ENCODE measurements at places on chromosomes 1 and 21.

- no peak for DNase-seq
Observed at GRCh38 chr1:210123924-210124589, 108.5 kb upstream of the SERTAD4 start.

GRCh38 chr1:227312361-227313025, 5.8 kb downstream of the CDC42BPA start:
- no peak for DNase-seq

DNA sequence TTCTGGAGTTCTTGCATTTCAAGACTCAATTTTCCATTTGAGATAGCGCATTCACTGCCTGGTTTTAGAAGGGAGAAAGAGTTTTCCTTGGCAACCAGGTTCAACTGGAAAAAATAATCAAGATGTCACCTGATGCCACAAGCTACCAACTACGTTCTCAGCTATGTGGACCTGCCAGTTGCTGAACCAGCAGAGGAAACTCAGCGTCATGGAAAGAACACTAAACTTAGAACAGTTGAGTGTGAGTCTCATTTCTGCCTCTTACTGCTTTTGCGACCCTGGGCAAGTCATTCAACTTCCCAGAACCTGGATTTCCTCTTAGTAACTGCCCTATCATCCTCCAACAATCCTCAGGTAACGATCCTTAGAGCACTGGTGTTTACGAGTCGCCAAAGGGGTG, 373.0 kb upstream of the ESRRG start:
- DNase-seq = no peak

- DNase-seq = no peak
Observed at GRCh38 chr1:172442404-172442803, 1.5 kb downstream of the PIGC start.

GRCh38 chr1:201649761-201650622, 111.1 kb downstream of the NAV1 start:
- DNase-seq = no peak

GRCh38 chr1:244920911-244921761, 56.8 kb upstream of the HNRNPU start:
- DNase-seq = no peak

- no peak for DNase-seq
Observed at GRCh38 chr1:175192630-175193526, at the start of gene KIAA0040. TSS of gene KIAA0040 (minus strand) at chr1:175192776. CDS start at chr1:175161013, 31,763 bp downstream.

- no peak for DNase-seq
Observed at GRCh38 chr1:112504001-112504660, 4.6 kb upstream of the WNT2B start.

- no peak for DNase-seq
Observed at GRCh38 chr1:169624912-169625311, 5.0 kb downstream of the SELP start.

GRCh38 chr1:84539972-84540371, 33.6 kb upstream of the GNG5 start:
- DNase-seq = no peak

- DNase-seq = no peak
Observed at GRCh38 chr1:193211539-193211938, 25.1 kb upstream of the B3GALT2 start.

DNA sequence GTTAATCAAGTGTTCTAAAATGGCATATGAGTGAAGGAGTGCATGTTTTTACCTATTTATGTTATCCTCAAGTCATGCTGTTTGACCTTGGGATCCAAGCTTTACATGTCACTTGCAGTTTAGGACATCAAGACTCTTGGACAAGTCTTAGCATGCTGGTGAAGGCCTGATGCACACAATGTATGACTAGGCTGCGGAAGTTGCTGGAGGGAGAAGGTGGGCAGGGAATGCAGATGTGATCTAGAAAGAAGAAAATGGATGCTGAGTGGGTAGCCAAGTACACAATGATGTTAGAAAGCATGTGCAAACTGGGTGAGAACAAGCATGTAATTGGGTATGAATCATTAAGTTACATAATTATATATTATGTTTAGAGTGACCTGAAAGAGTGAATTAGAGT, 301.8 kb downstream of the BRINP2 start:
- no peak for DNase-seq

DNA sequence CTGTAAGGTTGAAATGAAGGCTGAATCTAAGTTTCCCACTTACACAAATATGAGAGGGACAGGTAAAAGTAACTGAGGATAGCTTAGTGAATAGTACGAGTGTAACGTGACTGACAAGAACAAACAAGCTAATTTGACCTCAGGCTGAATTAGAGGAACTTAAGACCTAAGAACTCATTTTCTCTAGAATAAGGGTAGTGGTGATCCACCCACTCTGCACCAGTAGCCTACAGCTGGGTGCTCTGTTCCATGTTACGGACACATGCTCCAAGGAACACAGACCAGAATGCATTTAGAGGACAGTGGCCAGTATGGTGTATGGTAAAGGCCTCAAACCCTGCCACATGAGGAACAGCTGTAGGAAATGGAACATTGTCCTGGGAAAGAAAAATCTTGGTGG, 14.9 kb upstream of the TMEM9 start:
- no peak for DNase-seq

DNA sequence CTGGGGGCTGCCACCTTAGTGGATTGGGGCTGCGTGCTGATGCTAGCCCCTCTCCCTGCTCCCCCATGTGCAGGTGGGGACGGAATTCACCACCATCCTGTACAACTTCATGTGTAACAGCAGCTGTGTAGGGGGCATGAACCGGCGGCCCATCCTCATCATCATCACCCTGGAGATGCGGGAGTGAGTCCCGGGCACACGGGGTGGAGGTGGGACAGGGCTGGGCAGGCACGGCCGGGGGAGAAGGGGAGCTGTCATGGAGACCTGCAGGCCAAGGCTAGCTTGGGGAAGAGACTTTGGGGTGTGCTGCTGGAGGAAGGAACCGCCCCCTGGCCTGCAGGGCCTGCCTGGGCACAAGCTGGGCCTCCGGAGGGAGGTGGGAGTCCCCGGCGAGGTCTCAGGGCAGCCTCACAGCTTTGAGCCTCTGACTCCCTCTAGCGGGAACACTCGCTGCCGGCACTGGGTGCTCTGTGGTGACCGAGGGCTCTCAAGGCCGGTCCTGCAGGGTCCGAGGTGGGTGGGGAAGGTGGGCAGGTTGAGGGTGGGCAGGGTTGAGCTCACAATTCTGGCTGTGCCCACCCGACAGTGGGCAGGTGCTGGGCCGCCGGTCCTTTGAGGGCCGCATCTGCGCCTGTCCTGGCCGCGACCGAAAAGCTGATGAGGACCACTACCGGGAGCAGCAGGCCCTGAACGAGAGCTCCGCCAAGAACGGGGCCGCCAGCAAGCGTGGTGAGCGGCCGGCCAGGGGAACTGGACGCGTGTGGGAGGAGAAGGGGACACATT, 25.0 kb upstream of the CCDC27 start:
- DNase-seq = no peak

DNA sequence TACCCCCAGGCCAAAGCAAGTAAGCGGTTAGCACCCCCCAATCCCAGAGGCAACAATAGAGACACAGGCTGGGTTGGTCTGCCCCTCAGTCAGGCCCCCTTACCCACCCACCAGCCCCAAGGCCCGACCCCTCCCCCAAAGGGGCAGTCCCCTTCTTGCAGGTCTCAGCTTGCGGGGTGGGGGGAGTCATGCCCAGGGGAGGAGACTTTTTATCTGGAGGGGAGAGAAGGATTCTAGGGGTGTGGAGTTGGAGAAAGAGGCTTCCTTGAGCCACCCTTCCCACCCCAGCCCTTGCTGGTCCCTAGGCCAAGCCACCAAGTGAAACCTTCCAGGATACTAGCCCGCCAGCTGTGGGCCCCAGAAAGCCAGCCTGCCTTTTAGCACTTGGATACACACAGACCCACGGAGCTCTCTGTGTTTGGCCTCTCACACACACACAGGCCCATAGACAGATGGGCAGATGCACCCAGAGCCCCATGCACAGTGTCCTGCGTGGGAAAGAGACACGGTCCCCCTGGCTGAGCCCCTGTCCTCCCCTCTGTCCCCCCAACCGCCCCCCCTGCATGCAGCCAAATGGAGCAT, 7.1 kb downstream of the TMEM54 start:
- no peak for DNase-seq

DNA sequence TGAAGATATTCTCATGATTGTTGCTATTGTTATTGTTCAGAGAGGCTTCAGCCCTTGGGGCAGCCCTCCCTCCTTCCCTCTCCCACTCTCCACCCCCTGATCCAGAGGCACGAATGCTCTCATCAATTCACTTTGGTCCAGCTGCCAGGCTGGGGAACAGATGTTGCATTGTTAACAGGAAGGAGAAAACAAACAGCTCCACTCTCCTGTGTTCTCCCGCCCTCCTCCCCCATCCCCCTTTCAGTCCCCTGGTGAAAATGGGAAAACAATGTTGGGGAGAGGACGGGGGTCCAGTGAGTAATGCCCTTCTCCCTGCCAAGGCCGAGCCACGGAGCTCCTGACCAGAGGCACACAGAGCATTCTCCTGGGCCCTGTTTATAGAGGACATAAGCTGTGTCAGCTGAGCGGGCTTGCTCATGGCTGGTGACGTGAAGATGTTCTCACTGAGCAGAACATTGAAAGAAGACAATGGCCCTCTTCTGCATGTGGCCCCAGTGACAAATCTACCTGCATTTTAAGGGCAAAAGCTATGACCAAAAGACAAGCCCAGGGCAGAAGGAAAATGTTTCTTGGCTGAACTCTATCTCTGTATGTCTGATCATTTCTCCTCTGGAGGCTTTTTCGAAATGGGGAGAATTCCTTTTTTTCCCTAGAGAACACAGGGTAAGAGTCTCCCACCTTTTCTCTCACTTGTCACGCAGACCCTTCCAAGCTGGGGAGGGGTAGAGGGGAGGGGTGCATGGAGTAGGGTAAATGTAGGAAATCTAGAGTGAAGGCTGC, 111.7 kb downstream of the GLUL start:
- DNase-seq = no peak

- no peak for DNase-seq
Observed at GRCh38 chr1:79190074-79190473, 183.5 kb upstream of the ADGRL4 start.

DNA sequence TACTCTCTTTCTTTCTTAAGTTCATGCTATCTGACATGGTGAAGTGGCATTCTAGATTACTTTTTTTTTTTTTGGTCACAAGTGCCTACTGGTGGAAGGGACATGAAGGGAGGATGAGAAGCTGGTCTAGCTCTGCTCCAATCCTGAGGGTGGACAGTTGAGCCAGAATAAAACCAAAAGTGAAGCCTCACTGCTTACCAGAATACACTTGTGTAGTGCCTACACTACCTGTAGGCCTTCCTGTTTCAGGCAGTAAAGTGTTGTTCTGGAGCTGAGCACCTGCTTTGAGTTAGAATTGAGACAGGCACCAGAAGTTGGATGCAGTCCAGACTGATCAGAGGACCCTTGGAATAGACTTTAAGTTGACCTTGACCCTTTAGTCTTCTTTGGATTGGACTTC, 40.4 kb upstream of the APOBEC4 start:
- DNase-seq = no peak

- DNase-seq = no peak
Observed at GRCh38 chr21:44779417-44780136, 22.0 kb downstream of the UBE2G2 start.

GRCh38 chr1:176540428-176540827, 77.5 kb downstream of the PAPPA2 start:
- DNase-seq = no peak

- DNase-seq = no peak
Observed at GRCh38 chr1:168032029-168032428, 95.2 kb upstream of the MPC2 start.

DNA sequence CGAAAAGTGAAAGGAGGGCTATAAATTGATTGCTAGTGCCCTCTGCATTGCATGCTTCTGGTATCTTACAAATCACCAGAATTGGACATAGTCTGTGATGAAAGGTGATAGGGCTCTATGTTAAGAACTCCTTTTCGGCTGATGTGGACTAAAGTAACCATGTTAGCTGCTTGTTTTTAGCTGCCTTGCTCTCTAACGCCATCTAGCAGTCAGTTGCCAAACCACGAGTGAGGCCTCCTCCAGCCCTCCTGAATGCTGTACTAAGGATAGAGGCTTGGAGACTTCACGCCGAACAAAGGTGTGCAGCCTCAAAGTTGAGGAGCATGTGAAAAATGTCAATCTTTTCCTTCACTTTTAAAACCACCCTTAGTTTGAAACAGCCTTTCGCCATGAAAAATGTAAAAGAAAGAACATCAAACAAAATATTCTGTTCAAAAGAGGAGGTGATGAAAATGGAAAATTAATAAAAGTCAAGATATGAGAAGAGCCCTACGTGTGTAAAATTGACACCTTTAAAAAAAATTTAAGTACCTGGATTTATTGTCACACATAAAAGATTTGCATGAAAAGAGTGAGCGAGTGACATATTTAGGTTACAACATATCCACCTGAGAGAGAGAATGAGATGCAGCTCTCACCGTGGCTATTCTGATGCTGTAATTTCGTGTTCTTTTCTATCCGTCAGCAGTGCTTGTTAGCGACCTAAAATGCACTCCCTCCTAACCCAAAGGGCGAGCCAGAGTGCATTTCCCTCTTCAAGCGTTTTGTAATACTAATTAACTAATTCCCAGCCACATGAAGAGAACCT, 8.1 kb downstream of the LRRC53 start:
- DNase-seq = no peak

DNA sequence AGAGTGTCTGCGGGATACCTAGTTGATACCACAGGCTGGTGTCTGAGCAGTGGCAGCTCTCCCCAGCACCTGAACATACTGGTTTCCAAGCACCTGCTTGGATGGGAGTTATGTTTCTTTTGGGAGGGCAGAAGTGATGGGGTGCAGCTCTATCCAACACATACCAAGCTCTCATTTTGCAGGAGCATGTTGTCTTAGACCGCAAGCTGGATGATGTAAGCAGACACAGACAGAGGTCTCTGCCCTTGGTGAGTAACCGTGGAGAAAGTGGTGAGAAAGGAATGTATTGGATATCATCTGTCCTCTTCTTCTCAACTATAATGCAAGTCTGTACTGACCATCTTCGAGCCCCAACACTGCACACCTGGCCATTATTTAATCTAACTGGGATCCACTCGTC, 37.4 kb downstream of the ZNF496 start:
- DNase-seq = no peak

DNA sequence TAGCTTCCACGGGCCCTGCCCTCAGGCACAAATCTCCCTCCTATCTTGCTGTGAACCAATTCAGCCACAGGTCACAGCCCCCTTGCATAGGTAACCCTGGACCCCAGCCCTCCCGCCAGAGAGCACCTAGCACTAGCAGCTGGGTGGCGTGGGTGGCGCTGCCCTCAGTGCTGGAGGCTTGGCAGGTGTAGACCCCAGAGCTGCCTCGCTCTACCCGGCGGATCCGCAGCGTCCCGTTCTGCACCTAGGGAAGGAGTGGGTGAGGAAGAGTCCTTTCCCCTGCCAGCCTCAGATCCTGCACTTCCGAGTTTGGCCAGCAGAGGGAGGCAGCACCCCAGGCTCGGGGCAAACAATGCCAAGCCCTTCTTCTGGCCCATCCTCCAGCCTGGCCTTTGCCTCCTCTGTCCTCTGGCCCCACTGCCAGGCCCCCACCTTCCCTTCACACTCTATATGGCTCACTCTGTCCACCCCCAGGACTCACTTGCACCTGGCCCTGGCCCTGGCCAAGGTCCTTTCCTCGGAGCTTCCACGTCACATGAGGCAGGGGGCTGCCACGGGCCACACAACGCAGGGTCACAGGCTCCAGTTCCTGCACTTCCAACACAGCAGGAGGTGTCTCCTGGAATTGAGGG, 9.0 kb downstream of the IGSF9 start:
- peak; percentile 84 for DNase-seq
